Spinal cord (tissue), 10 donors: ENCODE measurements at places on chromosomes 5 and 9. TPM values are rescaled to one million over a fixed set of nuclear protein-coding genes. Genes with fewer than 3 reads are reported as not detected.

Gene GFRA3
- 3.2 TPM for total RNA-seq

Gene PCDHB4
- total RNA-seq: 3.2 TPM

GRCh38 chr9:108835831-108836230, 20.0 kb downstream of the ACTL7B start:
- DNase-seq: no peak

DNA sequence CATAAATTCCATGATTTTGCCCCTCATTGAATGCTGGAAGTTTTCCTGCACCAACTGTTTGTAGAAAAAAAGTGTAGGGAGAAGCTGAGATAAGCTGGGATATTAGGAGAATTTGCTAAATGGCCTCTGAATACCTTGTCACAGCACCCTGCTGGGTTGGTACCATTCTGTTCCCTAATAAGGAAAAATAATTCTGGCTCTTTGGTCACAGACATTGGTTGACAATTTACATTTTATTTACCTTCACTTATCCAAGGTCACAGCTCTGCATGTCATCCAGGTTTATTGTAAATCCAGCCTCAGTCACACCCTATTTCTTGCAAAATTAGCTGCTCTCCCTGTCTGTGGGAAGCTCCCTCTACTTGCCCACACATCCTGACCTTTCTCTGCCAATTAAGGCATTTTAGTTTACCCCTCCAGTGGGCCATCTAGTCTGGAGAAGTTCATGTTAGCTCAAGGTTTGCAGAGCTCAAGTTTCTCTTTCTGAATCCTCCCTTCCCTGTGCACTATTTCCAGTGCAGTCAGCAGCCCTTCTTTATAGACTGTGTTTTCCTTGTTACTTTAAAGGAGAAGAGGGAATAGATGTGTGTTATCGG, 115.4 kb upstream of the NTRK2 start:
- DNase-seq: no peak

GRCh38 chr5:95042037-95042436, 242.9 kb downstream of the MCTP1 start:
- no peak for DNase-seq

Gene PCDHGA8
- total RNA-seq: 4.6 TPM

DNA sequence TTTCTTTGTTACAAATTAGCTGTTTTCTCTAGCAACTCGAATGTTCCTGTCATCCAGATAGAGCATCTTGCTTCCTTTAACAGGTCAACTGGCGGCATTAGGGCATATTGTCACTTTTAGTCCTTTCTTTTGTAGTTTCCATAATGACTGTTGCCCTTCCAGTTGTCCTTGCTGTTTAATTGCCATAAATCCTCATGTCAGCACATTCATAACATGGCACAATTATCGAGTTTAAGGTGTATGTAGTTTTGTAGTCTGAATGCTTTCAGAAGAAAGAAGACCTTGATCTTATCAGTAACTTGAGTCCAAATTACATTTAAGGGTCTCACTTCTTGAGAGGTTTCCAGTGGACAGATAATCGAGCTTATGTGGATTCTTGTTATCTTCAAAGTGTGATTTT, 161.7 kb upstream of the CDH12 start:
- no peak for DNase-seq

GRCh38 chr9:94210616-94211603, 48.2 kb upstream of the ZNF169 start:
- DNase-seq: no peak

GRCh38 chr9:16515207-16515606, 355.3 kb downstream of the BNC2 start:
- no peak for DNase-seq

- no peak for DNase-seq
Measured at GRCh38 chr5:9617221-9617620, 12.9 kb downstream of the TAS2R1 start.

DNA sequence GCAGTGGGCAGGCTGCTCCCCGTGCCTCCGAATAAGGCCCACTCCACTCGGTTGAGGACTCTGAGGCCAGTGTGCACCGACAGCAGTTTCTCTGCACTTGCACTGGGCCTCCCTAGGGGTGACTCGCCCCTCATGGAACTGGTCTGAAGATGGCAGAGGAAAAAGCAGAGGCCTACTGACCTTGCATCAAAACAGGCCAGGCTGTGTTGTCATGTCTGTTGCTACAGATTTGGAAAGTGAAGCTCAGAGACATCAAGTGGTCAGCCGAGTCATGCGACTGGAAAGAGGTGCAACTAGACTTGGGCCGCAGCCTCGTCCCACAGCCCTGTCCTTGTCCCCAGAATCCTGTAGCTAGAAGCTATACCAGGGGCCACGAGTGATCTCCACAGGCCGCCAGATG, 78.3 kb downstream of the DCP2 start:
- DNase-seq: no peak

- no peak for DNase-seq
Measured at GRCh38 chr5:28400076-28400475, 1361.7 kb upstream of the CDH9 start.

DNA sequence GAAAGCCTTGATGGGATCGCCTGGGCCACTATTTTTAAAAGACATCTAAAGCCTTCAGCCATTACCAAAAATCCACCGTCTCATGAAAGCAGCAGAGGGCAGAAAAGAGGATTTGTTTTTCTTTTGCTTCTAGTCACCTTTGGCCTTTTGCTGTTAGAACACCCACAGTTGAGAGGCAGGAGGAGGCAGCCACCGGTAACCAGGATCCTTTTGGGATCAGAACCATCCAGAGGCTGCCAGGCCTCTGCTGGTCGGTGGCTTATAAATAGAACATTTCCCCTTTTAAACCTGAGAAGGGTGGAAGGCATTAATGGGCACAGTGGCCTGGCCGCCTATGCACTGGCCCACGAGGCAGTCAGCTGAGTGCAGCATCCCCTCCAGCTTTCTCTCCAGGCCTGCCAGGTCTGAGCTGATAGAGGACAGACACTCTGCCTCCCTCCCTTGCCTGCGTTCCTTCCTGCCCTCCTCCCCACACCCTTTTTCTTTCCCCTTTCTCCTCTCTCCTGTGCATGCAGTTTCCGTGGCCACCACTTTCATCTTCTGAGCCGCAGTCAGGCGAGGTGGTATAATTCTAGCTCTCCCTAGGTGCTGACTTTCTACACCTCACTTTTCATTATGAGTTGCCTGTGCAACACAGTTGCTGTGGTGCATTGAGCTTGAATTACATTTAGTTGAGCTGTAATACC, 253.4 kb downstream of the ARHGAP26 start:
- DNase-seq: no peak

GRCh38 chr5:127564002-127564769, 46.7 kb downstream of the PRRC1 start:
- DNase-seq: peak; percentile 24

- DNase-seq: peak; percentile 13
Measured at GRCh38 chr5:86127696-86128095, 490.0 kb upstream of the COX7C start.

DNA sequence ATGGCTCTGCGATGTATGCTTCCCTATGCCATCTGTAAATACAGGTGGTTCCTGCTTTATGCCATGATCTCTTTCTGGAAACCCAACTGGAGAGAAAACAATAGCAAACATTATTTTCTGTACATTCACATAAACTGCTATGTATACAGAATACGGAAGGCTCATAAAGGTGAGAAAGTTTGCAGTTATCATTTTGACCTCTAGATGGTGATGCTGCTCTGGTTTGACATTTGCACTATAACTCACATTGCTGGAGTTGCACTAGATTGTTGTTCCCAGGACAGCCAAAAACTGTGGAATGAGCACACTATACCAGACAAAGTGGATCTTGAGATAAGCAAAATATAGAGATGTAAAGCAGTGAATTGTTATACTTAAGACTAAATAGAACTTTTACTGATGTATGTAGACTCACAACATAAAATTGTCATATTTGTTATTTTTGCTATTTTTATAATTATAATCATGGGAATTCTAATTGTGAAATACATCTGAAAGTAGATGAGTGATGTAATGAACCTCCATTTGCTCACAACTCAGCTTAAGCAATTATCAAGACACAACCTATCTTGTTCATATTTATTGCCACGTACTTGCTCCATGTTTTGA, 246.5 kb downstream of the PTPRD start:
- peak; percentile 38 for DNase-seq

GRCh38 chr5:14428302-14429081, 153.1 kb upstream of the OTULINL start:
- no peak for DNase-seq

Gene TMC1
- 0.89 TPM for total RNA-seq

DNA sequence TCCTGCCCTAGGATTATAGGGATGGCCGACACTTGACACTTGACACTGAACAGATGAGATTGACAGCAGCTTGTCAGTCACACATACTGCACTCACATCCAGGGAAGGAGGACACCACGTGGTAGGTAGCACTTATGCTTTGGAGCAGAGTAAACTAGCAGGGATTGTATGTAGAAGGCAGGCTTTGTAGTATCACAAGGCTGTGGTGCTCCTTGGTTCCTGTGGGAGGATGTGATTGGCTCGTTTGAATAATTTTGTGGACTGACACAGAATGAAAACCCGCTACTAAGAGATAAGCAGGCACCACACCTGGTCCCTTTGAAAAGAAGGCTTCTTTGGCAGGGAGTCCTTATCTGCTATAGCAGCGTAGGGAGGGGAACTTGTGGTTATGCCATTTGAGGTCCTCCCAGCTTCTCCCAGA, 63.6 kb upstream of the IL12B start:
- DNase-seq: no peak

DNA sequence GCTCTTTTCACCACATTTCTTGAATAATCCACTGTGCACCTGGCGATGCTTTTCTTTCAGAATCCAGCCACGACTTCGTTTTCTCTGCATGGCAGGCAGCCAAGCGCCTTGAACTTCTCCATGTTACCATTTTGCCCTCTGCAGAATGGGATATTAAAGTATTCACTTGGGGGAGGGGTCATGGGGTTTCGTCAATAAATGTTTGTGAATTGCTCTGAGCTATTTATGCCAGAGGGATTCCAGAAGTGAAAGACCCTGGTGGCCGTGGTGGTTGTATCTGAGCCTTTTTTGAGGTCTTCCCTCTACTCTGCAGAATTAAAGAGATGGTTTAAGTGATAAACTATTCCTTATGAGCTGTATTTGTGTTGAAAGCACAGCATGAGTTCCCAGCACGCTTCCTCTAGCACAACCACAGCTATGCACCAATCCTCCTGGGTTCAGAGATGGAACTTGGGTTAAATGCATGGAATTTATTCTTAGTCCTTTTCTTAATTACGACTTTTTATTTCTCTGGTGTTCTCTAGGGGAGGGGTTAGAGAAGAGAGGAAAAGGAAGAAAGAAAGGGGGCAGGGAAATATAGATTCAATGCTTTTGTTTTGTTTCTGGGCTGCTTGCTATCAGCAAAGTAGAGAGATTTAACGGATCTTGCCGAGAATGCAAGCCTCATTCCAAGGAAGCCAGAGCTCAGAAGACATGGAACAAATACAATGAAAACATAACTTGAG, 478.2 kb upstream of the TNC start:
- no peak for DNase-seq
